ENCODE measurements at places on chromosomes 1 and 21. TPM values are rescaled to one million over a fixed set of nuclear protein-coding genes. Genes with fewer than 3 reads are reported as not detected.

Gene LCE6A
- polyA plus RNA-seq = not detected

Gene PBXIP1
- 105 TPM for polyA plus RNA-seq

Gene CRP
- polyA plus RNA-seq = not detected

Gene FCRL5
- polyA plus RNA-seq = 1.2 TPM

Gene TCHHL1
- not detected for polyA plus RNA-seq

Gene MPL
- 0.63 TPM for polyA plus RNA-seq

Gene CFAP141
- polyA plus RNA-seq = not detected

Gene AGBL4
- 0.25 TPM for polyA plus RNA-seq

Gene THEM5
- 0.07 TPM for polyA plus RNA-seq

Gene WNT3A
- not detected for polyA plus RNA-seq

Gene KRTAP19-3
- polyA plus RNA-seq = not detected

Gene GBP6
- 0.50 TPM for polyA plus RNA-seq

Gene ANKRD34A
- 0.50 TPM for polyA plus RNA-seq

Gene TCP10L
- polyA plus RNA-seq = 2.9 TPM

Gene NBPF6
- not detected for polyA plus RNA-seq

Gene PWP2
- polyA plus RNA-seq = 1.2 TPM

Gene MANEAL
- 0.99 TPM for polyA plus RNA-seq

Gene KCNJ15
- polyA plus RNA-seq = 0.31 TPM

Gene SELE
- 2.9 TPM for polyA plus RNA-seq

Gene IPO13
- polyA plus RNA-seq = 15.3 TPM

Gene AMY1A
- not detected for polyA plus RNA-seq

Gene PLA2G2C
- polyA plus RNA-seq = not detected

Gene OLFML2B
- 7.5 TPM for polyA plus RNA-seq

Gene PTGS2
- 0.86 TPM for polyA plus RNA-seq

Gene SLC1A7
- not detected for polyA plus RNA-seq

Gene PLCH2
- 0.08 TPM for polyA plus RNA-seq

Gene PLPPR5
- not detected for polyA plus RNA-seq

Gene KRTAP13-2
- polyA plus RNA-seq = not detected

Gene CELA2B
- polyA plus RNA-seq = not detected

Gene HNRNPR
- 107 TPM for polyA plus RNA-seq

Gene TFF3
- polyA plus RNA-seq = 1.3 TPM

Gene OR2T2
- polyA plus RNA-seq = not detected

Gene APH1A
- polyA plus RNA-seq = 151 TPM

Gene KCNC4
- polyA plus RNA-seq = 3.2 TPM

Gene CHRM3
- polyA plus RNA-seq = 4.0 TPM

Gene SDC3
- polyA plus RNA-seq = 28.0 TPM

Gene C8B
- not detected for polyA plus RNA-seq

Gene CFHR4
- not detected for polyA plus RNA-seq

Gene UMODL1
- not detected for polyA plus RNA-seq

Gene WNT4
- polyA plus RNA-seq = 3.8 TPM

Gene MROH9
- not detected for polyA plus RNA-seq

Gene TBX19
- polyA plus RNA-seq = 3.9 TPM

Gene COL11A1
- 5.2 TPM for polyA plus RNA-seq

Gene KIF2C
- 1.5 TPM for polyA plus RNA-seq

Gene ELAPOR1
- polyA plus RNA-seq = 0.93 TPM

Gene NEXN
- polyA plus RNA-seq = 66.2 TPM

Gene ARHGAP30
- polyA plus RNA-seq = 9.3 TPM

Gene ANGPTL1
- 65.7 TPM for polyA plus RNA-seq

Gene PDZK1
- polyA plus RNA-seq = 13.4 TPM

Gene PLEKHG5
- 2.0 TPM for polyA plus RNA-seq

Gene CBS
- 7.1 TPM for polyA plus RNA-seq

Gene PTCH2
- 14.0 TPM for polyA plus RNA-seq

Gene KLHDC9
- 7.3 TPM for polyA plus RNA-seq

Gene NTNG1
- polyA plus RNA-seq = 1.1 TPM

Gene PROK1
- 276 TPM for polyA plus RNA-seq

Gene MTARC1
- polyA plus RNA-seq = 13.2 TPM

Gene ENO1
- polyA plus RNA-seq = 215 TPM

Gene PLPPR4
- polyA plus RNA-seq = 0.05 TPM

Gene KCTD3
- 23.8 TPM for polyA plus RNA-seq

All from ovary (tissue), 10 donors.